ENCODE measurements at places on chromosomes 7 and 10. TPM values are rescaled to one million over a fixed set of nuclear protein-coding genes. Genes with fewer than 3 reads are reported as not detected.

The OR6V1 gene
- total RNA-seq: not detected

The GAD2 gene
- not detected for total RNA-seq

The ANXA8 gene
- 7.0 TPM for total RNA-seq

The OR13A1 gene
- not detected for total RNA-seq

The ZDHHC6 gene
- 20.6 TPM for total RNA-seq

The ADRB1 gene
- total RNA-seq: 60.9 TPM

The IFIT1B gene
- not detected for total RNA-seq

The ZNF467 gene
- 7.9 TPM for total RNA-seq

The LYZL1 gene
- not detected for total RNA-seq

The SHTN1 gene
- total RNA-seq: 10.7 TPM

The RASA4B gene
- total RNA-seq: 14.3 TPM

GRCh38 chr10:130206216-130206737 is 70.1 kb downstream of the GLRX3 start:
- no peak for DNase-seq

DNA sequence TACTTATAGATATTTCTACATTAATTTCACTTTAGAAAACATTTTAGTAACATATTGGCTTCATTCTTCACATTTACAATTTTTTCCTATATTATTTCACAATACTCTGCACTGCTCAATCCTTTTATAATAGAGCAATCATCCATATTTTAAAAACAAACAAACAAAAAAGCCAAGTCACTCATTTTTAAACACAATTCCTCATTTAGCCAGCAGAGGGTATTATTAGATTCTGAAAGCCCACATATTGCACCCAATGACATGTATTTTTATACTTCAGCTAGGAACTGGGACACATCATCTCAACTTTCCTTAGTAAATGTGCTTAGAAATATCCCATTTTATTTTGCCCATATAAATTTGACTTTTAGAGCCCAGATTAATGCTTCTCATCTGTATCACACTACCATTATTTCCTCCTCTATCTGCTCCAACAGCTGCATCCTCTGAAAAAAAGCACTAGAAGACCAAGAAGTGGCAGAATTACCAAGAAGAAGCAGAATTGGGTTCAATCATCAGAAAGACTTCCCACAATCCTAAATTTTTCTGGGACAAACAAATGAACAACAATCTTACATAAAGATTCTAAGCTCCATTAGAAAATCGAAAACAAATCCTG is 29.5 kb downstream of the CTNNA3 start:
- DNase-seq: no peak

GRCh38 chr10:80253266-80253962 is 36.0 kb downstream of the MAT1A start:
- no peak for DNase-seq

GRCh38 chr10:47378183-47378510 is 5.9 kb downstream of the ZNF488 start:
- DNase-seq: no peak

GRCh38 chr7:75843613-75844116 is 30.1 kb upstream of the CCL24 start:
- no peak for DNase-seq

- no peak for DNase-seq
These were observed 26.1 kb upstream of the DUSP5 start for GRCh38 chr10:110471566-110472139.

- DNase-seq: no peak
These were observed 127.9 kb downstream of the TCERG1L start for GRCh38 chr10:131183546-131184045.

GRCh38 chr7:113122744-113123143 is 4.4 kb upstream of the SMIM30 start:
- no peak for DNase-seq

- no peak for DNase-seq
These were observed 14.3 kb downstream of the TMEM273 start for GRCh38 chr10:49173853-49174252.

GRCh38 chr10:122567056-122567660 is 6.6 kb downstream of the DMBT1 start:
- DNase-seq: no peak

- DNase-seq: no peak
These were observed 675 bp downstream of the ABRAXAS2 start for GRCh38 chr10:124802313-124802675.

GRCh38 chr10:101044117-101044516 is 13.1 kb downstream of the SFXN3 start:
- no peak for DNase-seq

DNA sequence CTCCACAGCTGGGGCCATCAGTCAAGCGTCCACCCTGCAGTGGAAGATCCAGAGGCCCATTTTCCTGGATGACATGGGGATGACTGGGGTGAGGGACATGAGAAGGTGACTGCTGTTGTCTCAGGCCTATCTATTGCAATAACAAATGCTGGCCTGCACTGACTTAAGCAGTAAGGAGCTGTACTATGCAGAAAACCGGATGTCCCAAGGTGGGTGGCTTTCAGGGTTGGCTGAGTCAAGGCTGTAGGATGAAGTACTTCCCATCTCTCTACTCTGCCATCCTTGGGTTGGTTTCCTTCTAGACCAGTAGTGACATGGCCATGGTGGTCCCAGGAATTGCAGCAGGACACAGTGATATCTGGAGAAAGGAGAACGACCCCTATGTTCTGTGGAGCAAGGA is 48.1 kb downstream of the NEURL1 start:
- no peak for DNase-seq

DNA sequence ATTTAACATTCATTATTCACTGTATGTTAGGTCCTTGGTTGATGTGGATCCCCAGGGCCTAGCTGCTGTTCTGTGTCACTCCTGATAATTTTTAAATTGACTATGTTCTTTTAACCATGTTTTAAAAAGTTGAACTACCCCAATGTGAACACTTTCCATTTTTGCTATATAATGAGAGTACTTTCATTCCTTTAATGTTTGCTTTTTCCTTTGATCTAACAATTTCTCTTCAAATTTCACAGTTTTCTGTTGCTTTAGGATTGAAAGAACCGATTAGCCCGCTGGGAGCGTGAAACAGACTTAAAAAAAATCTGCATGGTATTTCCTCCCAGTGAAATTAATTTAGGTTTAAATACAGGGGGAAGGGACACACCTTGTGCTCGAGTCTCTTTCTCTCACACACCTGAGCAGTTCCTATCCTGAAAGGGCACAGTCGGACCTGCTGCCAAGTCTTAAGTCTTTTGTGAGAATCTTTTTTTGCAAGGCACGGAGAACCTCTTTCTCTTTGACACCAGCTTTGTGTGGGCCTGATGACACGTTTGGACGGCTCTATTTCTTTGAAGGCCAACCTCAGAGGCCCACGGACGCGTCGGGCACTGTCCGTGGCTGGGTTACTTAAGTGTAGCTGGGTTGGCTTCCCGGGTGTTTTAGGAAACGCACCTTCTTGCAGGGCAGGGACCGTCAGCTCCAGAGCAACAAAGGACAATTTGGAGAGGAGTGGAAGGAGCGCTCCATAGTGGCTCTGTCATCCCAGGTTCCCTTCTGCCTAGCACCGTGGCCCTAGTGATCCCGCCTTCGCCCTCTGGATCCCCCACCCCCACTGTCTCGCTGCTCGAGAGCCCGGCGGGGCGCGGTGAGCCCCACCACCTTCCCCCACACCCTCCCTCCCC is 1.0 kb upstream of the CHN2 start:
- no peak for DNase-seq

- DNase-seq: peak; percentile 17
These were observed 3.6 kb upstream of the ZMIZ1 start for GRCh38 chr10:79065091-79065551.

- DNase-seq: no peak
These were observed 489.8 kb downstream of the SDK1 start for GRCh38 chr7:3790803-3791202.

GRCh38 chr7:28315565-28316410 is 96.5 kb upstream of the CREB5 start:
- DNase-seq: no peak

DNA sequence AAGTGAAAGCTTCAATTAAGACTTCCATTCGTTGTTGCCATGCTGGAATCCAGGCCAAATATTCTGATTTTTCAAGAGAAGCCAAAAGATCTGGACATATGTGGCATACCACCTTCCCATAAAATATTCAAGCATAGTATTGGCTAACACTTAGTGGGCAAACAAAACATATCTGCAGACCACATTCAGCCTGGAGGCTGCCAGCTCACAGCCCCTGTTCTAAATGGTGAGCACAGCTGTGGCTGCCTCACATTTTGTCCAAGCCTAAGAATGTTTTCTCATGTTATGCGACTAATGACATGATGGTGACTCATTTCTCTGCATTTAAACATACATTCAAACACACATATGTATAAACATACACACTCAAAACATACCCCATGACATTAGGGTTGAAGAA is 10.6 kb upstream of the CALU start:
- DNase-seq: no peak

DNA sequence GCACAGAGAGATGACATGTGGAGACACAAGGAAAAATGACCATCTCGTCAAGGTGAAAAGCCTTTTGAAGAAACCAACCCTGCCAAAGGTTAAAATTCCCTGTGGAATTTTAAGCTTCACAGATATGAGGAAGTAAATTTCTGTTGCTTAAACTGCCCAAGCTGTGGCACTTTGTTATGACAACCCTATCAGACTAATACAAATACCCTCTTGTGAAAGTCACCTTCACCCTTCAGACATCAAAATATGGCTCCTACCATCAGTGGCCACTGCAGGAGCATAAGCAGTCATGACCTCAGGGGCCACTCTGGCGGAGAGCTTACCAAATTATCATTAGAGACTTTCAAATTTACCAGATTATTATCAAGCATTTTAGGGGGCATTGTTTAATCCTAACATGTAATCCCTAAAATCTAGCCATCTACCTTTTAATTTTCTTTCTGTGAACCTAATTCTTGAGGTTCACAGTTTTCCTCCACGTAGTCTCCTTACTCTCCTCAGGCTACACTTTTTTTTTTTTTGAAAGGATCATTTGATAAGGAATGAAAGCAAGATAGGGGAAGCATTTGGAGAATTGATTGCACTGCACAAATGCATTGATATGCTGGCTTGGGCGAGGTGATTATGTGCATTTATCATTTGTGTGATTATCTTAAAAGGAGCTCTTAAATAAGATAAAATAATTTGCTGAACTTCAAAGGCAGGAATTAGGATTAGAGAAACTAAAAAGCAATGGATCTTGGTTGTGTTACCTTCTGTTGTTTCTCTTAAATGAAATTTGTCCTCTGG is 90.3 kb downstream of the TMEM168 start:
- DNase-seq: no peak

- DNase-seq: no peak
These were observed 24.0 kb upstream of the TM9SF3 start for GRCh38 chr10:96610817-96611216.

- DNase-seq: no peak
These were observed 8.0 kb upstream of the RAMP3 start for GRCh38 chr7:45149606-45150005.

DNA sequence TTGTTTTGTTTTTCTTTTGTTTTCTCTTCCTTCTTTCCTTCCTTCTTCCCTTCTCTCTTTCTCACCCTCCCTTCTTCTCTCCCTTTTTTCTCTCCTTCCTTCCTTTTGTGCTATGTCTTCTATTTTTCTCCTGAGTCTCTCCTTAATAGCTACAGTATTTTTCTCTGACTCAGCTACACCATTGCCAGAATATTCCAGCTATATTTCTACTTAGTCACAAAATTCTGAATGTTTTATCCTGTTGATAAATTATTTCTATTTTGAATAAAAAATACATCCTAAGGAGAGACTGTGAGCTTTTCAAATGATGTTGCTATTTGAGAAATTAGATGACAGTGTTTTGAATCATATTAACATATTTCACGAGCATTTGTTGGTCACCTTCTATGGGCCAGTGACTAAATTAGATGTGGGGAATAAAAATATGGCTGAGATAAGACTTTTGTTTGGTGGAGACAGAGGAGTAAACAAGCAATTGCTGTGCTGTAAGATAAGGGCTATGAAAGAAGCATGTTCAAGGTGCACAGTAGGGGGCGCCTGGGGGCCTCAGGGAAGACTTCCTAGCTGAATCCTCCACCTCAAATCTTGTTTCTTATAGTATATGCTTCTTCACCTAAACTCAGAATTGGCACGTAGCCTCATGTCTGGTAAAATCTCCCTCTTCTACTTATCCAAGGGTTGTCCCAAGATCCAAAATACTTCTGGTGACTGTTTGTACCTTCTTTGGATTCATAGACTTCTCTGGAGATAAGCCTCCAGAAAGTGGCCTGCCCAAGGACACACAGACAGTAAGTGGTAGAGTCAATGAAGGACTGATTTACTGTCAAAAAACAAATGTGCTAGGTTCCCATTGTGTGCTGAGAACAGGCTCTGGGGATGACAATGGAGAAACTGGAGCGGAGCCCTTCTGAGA is 115.5 kb upstream of the CREB5 start:
- peak; percentile 32 for DNase-seq

DNA sequence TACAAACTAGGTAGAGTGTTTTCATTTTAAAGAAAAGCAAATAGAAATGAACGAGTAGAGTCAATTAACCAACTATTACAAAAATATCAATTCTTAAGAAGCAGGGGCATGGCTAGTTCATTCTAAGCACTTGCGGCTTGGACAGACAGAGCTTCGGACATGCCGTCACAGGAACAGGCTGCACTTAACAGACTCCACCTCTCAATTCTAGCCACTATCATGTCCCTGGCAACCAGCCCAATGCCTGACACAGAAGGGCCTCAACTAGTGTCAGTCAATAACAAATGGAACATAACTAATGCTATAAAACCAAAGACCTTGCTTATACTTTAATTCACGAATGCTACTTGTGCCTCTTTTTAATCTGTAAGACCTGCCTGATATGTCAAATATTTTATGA is 74.4 kb downstream of the TPK1 start:
- peak; percentile 50 for DNase-seq

Data from left cardiac atrium (tissue), 4 donors.